ENCODE measurements at places on chromosomes 3 and 15. TPM values are rescaled to one million over a fixed set of nuclear protein-coding genes. Genes with fewer than 3 reads are reported as not detected.

The LRRC57 gene
- 14.4 TPM for total RNA-seq

The ATP8B4 gene
- under 0.01 TPM for total RNA-seq

The BNC1 gene
- total RNA-seq, result 17.0 TPM

The SUSD5 gene
- 1.9 TPM for total RNA-seq

The NTRK3 gene
- total RNA-seq, result under 0.01 TPM

The IGSF11 gene
- not detected for total RNA-seq

The RNF168 gene
- 21.6 TPM for total RNA-seq

The MNS1 gene
- 0.28 TPM for total RNA-seq

The CFAP44 gene
- total RNA-seq, result 2.6 TPM

The NDUFB5 gene
- total RNA-seq, result 137 TPM

The LARP6 gene
- 10.9 TPM for total RNA-seq

The GOLGA6B gene
- not detected for total RNA-seq

The CCDC39 gene
- total RNA-seq, result not detected

The GRIP2 gene
- not detected for total RNA-seq

All from endothelial cell of coronary artery (primary cell).